NCI-H526 (cell line): ENCODE measurements at places on chromosomes 6 and 20.

DNA sequence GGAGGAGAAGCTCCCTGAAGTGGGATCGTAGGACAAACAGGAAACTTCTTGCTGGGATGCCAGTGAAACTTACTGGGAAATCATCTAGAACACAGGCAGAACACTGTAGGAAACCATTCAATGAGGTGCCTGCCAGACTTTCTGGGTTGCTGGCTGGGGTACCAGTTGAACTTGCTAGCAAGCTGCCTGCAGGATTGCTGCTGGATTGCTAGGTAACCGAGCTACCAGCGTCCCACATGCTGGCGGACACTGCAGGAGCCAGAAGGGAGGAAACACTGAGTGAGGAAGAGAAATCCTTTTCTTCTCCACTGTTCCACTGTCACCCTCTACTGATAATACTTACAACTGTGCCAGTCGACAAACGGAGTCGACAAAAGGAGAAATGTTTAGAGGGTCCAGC, 91.3 kb upstream of the SLC35B3 start:
- DNase-seq: no peak

DNA sequence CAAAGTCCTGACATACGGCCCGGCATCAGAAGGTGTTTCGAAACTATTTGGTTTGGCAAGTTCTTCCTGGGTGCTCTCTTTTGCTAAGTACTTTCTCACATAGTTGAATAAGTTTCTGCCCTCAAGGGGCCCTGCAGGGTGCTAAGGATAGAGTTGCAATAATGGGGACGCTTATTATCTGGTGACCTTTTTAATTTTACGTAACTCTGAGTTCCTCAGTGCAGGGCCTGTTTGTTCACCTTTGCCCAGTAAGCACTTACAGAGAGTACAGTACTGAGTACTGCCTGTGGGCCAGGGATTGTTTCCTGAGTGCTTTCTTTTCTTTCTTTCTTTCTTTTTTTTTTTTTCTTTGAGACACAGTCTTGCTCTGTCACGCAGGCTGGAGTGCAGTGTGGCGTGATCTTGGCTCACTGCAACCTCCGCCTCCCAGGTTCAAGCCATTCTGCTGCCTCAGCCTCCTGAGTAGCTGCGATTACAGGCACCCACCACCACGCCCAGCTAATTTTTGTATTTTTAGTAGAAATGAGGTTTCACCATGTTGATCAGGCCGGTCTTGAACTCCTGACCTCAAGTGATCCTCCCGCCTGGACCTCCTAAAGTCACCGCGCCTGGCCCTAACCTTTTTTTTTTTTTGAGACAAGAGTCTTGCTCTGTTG, 4.5 kb upstream of the PXMP4 start:
- no peak for DNase-seq

DNA sequence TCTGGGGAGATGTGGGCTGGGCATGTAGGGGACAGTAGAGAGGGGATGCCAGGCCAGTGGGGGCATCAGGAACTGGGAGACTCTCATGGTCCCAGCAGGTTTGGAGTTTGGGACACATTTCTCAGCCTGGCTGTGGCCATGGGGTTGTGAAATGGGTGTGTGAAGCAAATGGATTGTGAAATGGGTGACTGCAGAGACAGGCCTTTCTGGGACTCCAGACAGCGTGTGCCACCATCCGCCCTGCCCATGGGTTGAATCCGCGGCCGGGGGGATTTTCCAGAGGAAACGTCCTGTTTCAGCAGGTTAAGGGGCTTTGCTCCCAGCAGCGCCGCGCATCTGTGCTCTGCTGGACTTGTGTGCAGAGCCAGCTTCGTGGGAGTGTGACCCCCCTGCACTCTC, 3.7 kb upstream of the PMEPA1 start:
- DNase-seq: no peak

DNA sequence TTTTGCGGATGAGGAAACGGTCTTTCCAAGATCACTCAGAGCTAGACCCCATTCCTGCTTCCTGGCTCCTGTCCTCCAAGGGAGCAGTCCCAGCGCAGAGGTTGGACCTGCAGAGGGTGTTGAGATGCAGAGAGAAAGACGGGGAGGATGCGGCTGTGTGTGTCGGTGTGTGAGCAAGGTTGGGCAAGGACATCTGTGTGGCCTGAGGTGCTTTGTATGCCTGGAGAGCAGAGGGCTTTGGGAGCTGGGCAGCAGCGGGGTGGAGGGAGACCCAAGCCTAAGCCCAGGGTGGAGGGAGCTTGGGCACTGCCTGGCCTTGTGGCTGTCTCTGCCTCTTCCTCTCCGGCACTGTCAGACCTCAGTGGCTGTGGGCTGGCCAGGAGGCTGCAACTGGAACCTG, 147.4 kb upstream of the RNF24 start:
- no peak for DNase-seq

- no peak for DNase-seq
These were observed 14.3 kb upstream of the CDH22 start for GRCh38 chr20:46322641-46323040.

DNA sequence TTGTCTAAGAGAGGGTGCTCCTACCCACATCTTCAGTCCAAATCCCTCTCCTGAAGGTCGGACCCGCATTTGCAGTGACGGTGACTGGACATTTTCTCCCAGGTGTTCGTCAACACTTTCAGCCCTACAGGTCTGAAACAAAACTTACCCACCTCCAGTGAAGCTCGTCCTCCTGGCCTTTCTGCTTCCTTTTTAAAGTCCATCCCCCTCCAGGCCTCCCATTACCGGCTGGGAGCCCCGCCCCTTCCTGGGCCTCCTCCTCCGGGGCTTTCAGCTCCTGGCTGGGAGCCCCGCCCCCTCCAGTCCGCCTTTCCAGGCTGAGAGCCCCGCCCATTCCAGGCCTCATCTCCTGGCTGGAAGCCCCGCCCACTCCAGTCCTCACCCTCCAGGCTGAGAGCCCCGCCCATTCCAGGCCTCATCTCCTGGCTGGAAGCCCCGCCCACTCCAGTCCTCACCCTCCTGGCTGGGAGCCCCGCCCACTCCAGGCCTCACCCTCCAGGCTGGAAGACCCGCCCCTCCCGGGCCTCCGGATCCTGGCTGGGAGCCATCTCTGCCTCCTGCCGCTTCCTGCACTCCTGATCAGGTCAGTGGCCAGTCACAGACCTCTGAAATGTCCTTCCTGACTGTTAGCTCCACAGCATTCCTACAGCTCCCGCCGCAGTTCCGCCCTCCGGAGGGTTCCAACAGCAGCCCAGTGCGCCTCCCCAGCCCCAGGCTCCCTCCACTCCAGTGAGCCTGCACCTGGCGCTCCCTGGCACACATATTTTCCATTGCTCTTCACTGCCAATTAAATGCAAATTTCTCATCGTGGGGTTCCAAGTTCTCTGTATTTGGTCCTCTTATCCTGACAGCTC, 98.5 kb downstream of the LY86 start:
- peak; percentile 97 for DNase-seq

DNA sequence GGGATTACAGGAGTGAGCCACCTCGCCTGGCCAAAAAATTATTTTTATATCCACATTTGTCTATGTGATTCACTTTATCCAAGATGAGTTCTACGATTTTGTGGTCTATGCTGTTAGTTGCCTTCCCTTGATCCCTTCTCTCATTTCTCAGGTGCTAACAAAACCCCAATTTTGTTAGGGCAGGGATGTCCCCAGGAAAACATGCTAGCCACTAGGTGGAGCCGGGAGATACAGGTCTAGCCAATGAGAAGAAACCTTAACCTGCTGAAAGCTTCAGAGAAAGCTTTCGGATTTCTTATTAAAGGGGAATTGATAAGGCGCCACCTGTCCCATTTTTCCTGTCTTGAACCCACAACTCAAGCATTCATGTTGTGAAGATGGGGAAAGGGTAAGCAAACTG, 167.4 kb upstream of the OLIG3 start:
- peak; percentile 30 for DNase-seq

DNA sequence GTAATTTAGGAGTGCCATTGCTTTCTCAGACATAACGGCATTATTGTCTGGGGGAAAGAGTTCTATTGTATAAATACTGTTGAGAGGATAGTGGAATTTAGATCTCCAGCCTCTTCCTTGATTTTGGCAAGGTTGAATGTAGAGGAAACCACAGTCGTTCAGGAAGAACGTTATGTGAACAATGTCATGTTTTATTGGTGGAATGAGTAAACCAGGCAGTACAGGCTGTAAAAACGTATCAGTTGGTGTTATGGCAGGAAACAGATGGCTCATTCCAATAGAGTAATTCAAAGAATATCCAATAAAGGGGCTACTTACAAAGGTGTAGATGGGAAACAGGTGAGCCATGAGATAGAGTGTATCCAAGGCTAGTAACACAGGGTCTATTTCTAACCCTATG, 123.6 kb upstream of the SLC35B3 start:
- no peak for DNase-seq

- no peak for DNase-seq
These were observed 73.3 kb downstream of the METTL24 start for GRCh38 chr6:110284855-110285254.

DNA sequence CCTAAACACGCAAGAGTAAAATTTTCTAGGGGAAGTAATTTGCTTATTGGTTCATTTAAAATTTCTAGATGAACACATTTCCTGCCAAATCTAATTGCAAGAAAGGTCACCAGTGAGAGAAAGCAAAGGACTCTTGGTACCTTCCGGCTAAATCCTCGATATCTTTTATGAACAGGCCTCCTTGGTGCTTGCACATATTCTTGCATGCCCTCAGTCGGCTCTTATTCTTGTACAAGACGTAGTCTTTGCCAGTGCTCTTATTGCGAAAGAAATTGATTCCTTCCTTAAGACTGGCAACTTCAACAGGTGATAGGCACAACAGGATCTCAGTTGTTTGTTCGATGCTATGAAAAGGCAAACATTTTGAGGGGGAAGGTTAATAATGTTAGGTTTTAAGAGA, 141.7 kb upstream of the CARMIL1 start:
- DNase-seq: no peak

DNA sequence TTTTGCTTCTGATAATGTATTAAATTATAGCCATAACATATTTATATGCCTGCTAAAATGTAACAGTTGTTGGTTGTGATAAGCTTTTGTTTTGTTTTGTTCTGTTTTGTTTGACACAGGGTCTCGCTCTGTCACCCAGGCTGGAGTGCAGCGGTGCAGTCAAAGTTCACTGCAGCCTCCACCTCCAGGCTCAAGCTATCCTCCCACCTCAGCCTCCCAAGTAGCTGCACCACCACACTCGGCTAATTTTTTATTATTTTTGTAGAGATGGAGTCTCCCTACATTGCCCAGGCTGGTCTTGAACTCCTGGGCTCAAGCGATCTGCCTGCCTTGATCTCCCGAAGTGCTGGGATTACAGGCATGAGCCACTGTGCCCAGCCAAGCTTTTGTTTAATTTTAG, 157.8 kb downstream of the ARID1B start:
- DNase-seq: no peak

- DNase-seq: no peak
These were observed 130.9 kb downstream of the MAP3K7 start for GRCh38 chr6:90456001-90456400.

DNA sequence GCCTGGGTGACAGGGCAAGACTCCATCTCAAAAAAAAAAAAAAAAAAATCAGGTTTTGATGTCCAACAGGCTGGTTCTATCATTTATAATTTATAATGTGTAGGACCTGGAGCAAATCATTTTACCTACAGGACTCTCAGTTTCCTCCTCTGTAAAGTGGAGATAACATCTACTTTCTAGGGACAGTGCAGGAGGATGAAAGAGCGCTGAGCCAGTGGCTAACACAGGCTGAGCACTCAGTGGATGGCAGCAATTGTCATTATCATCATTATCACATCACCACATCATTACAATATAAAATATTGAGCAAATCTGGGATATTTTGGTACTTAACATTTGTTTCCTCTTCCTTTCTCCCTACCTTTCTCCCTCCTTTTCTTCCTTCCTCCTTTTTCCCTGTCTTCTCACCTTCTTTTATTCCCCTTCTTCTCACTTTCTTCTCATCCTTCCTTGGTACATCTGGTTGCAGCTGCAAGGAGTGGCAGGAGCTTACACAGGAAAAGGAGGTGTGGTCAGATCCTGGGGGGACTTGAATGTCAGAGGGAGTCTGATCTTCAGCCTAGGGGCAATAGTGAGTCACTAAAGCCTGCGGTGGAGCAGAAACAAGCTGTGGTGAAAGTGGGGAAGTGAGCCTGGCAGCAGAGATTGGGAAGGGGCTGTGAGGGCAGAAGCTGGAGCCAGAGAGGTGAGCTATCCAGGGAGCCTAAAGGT, 24.6 kb upstream of the CTNNBL1 start:
- peak; percentile 49 for DNase-seq

GRCh38 chr6:99711302-99711701, 104.7 kb downstream of the PRDM13 start:
- no peak for DNase-seq

DNA sequence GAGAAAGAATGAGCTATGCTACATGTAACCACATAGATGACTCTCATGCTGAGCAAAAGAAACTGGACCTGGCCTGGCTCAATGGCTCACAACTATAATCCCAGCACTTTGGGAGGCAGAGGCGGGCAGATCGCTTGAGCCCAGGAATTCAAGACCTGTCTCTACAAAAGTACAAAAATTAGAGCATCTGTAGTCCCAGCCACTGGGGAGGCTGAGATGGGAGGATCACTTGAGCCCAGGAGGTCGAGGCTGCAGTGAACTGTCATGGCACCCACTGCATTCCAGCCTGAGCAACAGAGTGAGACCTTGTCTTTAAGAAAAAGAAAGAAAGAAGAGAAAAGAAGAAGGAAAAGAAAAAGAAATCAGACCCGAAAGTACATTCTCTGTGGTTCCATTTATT, 41.7 kb downstream of the NCR2 start:
- DNase-seq: no peak

DNA sequence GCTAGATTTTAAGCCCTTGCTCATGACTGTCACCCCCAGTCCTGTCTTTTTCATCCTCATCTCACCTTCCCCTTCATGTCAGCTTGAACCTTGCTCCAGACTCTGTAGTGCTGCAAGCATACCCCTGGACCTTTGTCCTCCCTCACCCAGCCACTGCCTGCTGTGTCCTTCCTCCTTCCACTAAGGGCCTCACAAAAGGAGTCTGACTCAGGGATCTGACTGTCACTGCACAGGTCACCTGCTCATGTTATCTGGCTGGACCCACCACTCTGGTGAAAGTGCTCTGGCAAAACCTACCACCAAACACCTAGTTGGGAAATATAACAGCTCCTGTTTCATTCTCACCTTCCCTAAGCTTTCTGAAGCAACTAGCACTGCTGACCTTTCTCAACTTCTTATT, 151.4 kb downstream of the INSM1 start:
- DNase-seq: no peak

DNA sequence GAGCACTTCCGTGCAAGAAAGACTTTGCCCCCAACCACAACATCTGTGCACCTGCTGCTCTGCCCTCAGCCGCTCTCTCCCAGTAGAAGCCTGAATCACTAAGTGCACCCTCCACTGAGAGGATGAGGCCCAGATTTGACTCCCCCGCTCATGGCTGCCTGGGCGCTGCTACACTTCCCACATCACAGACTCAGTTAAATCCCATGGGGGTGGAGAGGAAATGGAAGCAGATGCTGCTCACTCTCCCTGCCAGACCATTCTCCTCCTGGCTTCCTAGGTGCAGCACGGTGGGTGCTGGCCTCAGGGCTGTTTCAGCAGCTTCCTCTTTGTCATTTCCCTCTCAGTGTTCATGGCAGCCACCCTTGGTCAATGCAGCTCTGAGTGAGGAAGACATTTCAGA, 4.8 kb downstream of the CST5 start:
- peak; percentile 41 for DNase-seq
